ENCODE measurements at places on chromosomes 12 and 14. TPM values are rescaled to one million over a fixed set of nuclear protein-coding genes. Genes with fewer than 3 reads are reported as not detected.
A peak's percentile ranks its signal among the peaks of the same experiment; 100 is the strongest.

GRCh38 chr14:51079489-51079888 is 15.4 kb downstream of the TRIM9 start:
- no peak for DNase-seq

DNA sequence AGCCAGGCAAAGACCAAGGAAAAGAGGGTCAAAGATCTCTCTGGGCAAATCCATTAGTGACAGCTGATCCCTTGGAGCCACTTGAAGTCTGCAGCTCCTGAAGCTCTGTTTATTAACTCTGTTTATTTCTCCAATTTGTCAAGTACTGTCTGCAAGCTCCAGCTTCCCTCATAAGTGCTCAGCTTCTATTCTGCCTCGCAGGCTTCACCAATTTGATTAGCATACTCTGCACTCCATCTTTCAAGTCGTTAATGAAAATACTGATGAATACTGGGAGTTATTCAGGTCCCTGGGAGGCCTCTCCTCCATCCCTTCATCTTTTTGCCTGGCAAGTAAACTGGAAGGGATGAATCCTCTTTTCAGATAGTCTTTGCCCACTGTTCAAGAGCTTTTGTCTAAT is 54.3 kb downstream of the TTC9 start:
- no peak for DNase-seq

GRCh38 chr14:22255017-22255950 is 333.7 kb downstream of the DAD1 start:
- no peak for DNase-seq

DNA sequence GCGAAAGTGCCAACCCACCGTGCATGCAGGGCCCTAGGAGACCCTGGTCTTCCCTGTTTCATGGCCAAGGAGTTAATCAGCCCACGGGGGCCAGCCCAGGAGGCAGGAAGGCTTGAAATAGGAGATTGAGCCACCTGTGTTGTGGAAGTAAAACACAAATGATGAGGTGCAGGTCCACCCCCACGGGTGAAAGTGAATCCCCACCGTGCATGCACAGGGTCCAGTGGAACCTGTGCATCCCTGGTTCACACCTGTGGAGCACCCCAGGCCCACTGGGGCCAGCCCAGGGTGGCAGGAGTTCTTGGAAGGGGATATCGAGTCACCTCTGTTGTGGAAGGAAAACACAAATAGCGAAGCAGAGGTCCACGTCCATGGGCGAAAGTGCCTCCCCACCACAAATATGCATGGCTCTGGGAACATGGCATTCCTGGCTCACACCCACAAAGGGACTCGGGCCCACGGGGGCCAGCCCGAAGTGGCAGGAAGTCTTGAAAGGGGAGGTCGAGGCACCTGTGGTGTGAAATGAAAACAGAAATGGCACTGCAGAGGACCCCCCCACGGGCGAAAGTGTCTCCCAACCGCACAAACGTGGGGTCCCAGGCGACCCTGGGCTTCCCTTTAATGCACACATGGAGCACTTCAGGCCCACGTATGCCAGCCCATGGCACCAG is 381.5 kb downstream of the ALG10 start:
- no peak for DNase-seq

GRCh38 chr12:39372204-39372925 is 70.6 kb downstream of the KIF21A start:
- no peak for DNase-seq

RABGGTA gene
- polyA plus RNA-seq = 23.5 TPM

GRCh38 chr12:6113691-6114475 is 10.6 kb downstream of the VWF start:
- no peak for DNase-seq

GYS2 gene
- 0.32 TPM for polyA plus RNA-seq

DNA sequence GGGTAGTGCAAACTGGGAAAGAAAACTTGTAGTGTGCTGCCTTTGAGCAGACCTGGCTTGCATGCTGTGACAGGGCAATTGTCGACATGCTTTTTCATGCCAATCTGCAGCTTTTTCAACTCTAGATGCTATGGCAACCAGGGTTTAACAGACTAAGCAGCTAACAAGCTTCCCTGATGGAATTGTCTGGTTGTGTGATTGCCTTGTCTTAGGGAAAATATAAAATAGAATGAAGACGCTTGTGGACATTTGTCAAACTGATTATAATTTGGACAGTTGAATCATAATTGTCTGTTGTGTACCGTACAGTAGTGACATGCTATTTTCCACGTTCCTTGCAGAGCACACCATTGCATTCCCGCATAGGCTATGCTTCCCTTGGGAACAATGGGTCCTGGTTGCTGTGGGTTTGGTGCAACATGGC is 113.0 kb downstream of the FOXG1 start:
- DNase-seq = no peak

GRCh38 chr14:54451961-54452360 is 10.8 kb upstream of the CNIH1 start:
- no peak for DNase-seq

IFT43 gene
- polyA plus RNA-seq = 42.4 TPM

DNA sequence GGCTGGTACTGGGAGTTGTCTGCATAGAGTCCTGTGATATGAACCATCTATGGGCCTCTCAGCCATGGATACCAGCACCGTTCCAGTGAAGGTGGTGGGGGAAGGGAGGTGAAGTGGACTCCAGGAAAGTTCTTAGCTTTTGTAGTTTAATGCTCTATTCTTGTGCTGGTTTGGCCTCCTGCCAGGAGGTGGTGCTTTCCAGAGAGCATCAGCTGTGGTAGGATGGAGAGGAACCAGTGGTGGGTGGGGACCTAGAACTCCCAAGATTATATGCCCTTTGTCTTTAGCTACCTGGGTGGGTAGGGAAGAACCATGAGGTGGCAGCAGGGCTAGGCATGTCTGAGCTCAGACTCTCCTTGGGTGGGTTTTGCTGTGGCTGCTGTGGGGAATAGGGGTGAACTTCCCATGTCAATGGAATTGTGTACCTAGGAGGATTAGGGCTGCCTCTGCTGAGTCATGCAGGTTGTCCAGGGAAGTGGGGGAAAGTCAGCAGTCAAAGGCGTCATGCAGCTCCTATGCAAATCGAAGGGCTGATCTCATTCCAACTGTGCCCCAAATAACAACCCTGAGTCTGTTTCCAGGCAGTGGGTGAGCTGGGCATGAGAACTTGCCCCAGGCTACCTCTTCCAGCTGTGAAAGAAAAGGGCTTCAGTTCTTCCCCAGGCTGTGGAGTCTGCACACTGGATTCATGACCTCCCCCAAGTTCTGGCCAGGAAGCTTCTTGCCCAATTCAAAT is 14.2 kb downstream of the GZMH start:
- no peak for DNase-seq

- no peak for DNase-seq
Observed at GRCh38 chr14:57485635-57486034, 8.0 kb downstream of the CCDC198 start.

DNA sequence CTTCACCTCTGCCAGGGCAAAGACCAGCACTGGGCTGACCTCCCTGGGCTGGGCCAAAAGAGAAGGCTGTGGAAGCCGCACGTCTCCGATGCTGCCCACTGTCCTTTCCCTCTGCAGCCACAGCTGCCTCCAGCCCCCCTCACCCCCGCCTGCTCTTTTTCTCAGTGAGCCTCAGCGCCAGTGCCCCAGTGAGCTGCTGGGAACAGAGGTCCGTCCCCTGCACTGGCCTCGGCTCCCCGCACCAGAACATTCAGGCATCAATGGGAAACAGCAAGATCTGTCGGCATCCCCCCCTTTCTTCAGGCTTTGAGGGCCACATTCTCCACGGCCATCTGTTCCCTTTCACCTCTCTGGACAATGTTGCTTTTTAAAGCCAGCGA is 398.1 kb downstream of the ZFP36L1 start:
- DNase-seq = no peak

DNA sequence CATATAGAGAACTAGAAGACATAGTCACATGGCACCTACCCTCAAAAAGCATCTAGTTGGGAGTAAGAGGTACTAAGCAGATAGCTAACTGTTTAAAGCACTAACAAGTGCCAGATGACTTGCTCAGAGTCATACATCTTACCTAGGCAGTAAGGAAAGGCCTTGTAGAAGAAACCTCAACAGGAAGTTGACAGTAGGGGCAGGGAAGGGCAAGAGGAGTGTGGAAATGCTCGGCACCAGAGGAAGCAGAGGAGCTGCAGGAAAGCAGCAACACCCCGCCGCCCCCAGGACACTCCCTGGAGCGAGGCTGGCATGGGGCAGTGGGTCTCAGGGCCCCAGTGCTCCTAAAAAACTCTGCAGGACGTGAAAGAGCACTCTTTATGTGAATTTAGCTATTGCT is 92.9 kb downstream of the PPP2R5C start:
- DNase-seq = no peak

GRCh38 chr14:72763892-72764291 is 130.0 kb downstream of the DPF3 start:
- DNase-seq = no peak

DNA sequence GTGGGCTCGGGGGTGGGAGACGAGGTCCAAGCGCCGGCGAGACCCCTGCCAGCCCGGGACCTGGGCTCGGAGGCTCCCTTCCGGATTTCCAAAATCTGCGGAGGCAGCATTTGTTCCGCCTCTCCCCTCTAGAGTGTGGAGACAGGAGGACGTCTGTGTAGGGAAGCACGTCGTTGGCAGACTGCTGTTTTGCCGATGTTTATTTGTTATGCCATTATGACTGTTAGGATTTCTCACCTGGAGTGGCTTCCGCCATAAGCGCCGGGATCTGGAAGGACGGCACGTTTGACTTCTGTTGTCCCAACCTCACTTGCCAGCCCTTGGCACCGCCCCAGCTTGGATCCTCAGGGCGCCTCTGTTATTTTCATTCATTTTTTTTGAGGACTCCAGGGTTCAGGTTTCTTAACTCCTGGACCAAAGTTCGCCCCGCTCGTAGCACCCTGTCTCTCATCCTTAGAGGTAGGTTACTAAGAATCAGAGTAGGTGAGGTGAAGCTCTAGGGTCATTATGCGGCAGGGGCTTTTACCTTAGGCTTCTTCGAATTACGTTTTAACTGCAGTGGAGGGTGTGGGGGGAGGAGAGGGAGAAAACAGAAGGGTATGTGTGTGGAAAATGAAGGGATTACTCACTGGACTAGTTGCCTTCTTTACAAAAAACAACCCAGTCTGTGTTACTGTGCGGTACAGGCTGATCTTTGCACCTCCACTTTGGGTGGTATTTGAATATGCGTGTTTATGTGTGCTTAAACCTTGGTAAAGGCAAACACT is 547 bp upstream of the PYGL start:
- no peak for DNase-seq

GRCh38 chr12:104692557-104693218 is 235.9 kb downstream of the CHST11 start:
- DNase-seq = no peak

DNA sequence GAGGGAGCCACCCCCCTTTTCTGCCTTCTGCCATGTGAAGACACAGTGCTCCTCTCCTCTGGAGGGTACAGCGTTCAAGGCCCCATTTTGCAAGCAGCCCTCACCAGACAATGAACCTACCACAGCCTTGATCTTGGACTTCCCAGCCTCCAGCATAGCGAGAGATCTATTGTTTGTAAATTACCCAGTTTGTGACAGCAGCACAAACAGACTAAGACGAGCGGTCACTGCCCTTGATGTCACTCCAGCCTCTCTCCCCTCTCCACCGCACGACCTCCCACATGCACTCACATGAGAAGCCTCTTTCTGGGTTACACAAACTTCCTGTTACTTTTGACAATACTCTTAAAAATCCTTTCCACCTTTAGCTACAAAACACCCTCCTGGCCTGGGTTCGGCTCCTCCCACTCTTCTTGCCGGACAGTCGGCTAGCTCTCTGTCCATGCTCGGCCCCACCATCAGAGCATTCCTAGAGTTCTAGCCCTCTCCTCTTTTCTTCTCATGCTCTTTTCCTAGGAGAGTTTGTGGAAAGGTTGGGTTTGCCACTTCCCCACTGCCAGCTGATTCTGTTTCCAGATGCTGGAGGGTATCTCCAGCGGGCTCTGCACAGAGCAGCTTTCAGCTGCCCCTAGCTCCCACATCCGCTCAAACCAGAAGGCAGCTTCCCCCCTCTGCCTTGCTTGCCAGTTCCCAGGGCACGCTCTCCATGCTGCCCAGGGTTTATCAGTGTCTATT is 124.3 kb downstream of the FOXN3 start:
- no peak for DNase-seq

GRCh38 chr14:73248108-73248868 is 11.0 kb downstream of the PAPLN start:
- DNase-seq = no peak

GRCh38 chr12:26028953-26029735 is 70.7 kb downstream of the RASSF8 start:
- DNase-seq = peak; percentile 46

GRCh38 chr12:58541300-58541690 is 379.0 kb downstream of the LRIG3 start:
- DNase-seq = no peak

HNF1A gene
- 21.6 TPM for polyA plus RNA-seq

DNA sequence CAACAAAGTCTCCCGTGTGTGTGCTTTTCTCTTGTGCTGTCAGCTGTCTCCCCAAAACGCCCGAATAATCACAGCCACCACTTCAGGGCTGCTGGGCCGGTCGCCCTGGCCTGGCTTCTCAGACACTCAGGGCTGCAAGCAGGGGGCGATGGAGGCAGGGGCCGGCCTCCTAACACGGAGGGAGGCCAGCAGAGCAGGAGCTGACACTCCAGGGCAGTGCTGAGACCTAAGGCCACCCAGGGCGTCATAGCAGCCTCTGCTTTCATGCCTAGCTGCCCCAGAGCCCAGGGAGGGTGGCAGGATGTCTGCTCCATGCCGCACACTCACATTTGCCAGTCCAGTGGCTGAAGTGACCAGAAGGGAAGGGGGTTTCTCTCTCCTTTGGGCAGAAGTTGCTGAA is 25.6 kb downstream of the STX2 start:
- DNase-seq = no peak

CACNA1C gene
- 13.1 TPM for polyA plus RNA-seq

OS9 gene
- 197 TPM for polyA plus RNA-seq

DNA sequence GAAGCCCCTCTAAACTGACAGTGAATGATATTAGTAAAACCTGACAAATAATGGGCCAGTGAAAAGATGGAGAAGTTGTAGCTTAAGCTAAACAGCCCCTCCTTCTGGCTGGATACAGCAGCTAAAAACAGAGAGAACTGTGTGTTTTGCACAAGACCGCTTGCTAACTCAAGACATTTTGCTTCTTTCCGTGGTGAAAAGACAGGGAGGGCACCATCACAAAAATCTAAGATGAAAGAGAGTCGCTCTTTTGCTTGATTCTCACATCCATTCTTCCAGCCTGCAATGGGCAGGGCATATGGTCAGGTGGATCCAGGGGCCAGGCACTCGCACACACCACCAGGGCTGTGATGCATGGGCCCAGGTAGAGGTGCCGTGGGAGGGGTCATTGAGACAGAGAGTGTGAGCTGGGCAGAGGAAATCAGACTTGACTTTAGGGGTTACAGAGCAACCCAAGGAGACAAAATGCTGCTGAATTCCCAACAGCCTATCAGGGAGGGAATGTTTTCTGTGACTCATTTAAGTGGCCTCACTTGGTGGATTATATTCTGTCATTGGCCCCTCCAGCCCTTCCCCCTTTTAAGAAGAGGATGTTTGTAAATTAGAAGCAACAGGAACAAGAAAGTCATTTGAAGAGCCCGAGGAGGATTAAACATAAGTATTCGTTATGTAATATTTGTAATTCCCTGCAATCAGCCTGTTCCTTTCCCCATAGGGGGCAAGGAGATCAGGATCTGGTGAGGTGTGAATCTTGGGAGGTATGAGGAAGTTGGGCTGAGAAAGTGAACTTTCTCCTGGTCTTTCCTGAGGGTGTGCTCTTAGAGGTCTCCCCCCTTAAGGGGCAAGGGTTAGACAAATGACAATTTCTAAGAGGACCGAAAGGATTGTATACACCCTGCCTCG is 12.3 kb downstream of the EMP1 start:
- DNase-seq = no peak

GRCh38 chr12:115332945-115333344 is 649.0 kb upstream of the TBX3 start:
- DNase-seq = no peak
